Activated T-helper 1 cell treated with anti-CD3 and anti-CD28 coated beads, Interleukin-2, amount 50 U/mL, for 16 hours (primary cell): ENCODE measurements at places on chromosomes 12 and 14.

- no peak for DNase-seq
Observed at GRCh38 chr12:132285991-132286681, 43.3 kb downstream of the GALNT9 start.

DNA sequence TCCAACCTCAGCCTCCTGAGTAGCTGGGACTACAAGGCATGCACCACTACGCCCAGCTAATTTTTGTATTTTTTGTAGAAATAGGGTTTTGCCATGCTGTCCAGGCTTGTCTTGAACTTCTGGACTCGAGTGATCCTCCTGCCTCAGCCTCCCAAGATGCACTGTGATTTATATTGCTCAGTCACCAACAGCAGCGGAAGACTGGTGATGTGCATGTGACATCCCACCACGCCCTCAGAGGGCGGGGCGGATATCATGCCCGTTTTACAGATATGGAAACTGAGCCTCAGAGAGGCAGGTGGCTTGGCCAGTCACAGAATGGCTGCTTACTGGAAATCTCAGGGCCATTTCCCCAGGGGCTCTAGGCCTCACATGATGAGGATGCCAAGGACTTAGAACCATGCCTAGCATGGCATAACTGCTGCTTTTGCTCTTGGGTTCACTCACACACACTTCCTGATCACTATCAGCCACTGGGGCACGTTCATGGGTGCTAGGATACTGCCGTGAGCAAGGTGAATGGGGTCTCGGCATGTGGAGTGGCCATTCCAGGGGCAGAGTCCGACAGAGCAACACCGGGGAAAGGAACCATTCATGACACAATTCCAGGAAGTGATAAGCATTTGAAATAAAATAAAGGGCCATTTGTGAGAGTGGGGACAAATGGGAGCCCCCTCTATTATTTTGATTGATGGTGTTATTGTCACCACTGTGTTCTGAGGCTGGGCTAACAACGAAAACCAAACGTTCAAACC lies 31.9 kb downstream of the RBM19 start:
- no peak for DNase-seq

GRCh38 chr12:128012110-128012509 lies 254.9 kb upstream of the TMEM132C start:
- DNase-seq: no peak

GRCh38 chr12:111084158-111084557 lies 163.8 kb upstream of the MYL2 start:
- no peak for DNase-seq

DNA sequence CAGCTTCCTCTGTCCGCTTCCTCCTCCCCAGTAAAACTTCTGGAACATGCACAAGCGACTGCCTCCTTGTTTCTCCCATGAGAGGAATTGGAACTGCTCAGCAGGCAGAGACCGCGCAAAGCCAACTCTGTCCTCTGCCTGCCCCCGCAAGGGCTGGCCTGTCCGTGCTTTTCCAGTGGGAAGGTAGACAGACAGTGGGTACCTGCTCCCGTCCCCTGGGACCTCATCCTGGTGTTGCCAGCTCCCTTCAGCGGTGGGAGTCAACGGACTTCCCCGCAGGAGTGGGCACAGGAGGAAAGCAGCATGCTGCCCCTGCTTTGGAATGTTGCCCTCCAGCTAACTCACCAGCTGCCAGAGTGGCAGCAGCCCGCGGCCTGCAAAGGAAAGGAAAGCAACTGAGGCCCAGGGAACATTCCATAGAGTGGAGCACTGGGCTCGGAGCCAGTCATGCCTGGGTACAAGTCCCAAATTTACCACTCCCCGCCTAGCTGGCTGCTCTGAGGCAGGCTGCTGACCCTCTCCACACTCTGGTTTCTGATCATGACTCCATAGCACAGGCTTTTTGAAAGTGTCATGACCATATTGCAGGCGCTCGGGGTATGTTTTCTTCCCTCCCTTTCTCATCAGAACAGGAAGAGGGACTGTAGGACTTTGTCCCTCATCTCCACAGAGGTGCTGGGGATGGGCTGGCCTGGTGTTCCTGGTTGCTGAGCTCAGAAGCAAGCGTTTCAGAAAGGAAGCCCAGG lies 89.2 kb upstream of the CLMN start:
- DNase-seq: no peak

DNA sequence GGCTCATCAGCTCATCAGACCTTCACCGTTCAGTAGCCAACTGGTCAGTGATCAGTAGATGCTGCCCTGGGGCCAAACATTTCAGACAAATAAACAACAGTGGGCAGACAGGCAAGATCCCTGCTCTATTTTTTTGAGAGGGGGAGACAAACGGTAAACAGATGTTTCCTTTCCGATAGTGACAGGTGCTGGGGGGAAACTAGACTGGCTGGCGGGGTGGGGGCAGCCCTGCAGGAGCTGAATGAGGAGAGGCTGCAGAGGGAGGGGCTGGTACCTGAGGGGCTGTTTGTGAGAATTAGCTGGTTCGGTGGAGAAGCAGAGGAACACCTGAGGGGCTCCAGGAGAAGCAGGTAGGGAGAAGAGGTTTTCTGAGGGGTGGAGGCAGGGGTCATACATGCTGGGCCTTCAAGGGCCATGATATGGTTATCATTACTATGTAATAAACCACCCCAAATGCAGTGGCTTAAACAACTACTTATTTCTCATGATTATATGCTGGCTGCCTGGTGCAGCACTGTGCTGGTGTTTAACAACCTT lies 8.2 kb upstream of the GOLGA3 start:
- DNase-seq: no peak

- no peak for DNase-seq
Observed at GRCh38 chr12:121693155-121693687, 19.3 kb upstream of the TMEM120B start.

- no peak for DNase-seq
Observed at GRCh38 chr12:41514907-41515306, 326.8 kb downstream of the PDZRN4 start.

- DNase-seq: peak; percentile 61
Observed at GRCh38 chr14:96741151-96741977, 55.8 kb upstream of the VRK1 start.

- no peak for DNase-seq
Observed at GRCh38 chr14:29463727-29464395, 463.8 kb downstream of the PRKD1 start.

GRCh38 chr12:59113831-59114615 lies 193.7 kb upstream of the LRIG3 start:
- DNase-seq: no peak

- DNase-seq: no peak
Observed at GRCh38 chr12:54987611-54988231, 3.2 kb upstream of the TESPA1 start.

DNA sequence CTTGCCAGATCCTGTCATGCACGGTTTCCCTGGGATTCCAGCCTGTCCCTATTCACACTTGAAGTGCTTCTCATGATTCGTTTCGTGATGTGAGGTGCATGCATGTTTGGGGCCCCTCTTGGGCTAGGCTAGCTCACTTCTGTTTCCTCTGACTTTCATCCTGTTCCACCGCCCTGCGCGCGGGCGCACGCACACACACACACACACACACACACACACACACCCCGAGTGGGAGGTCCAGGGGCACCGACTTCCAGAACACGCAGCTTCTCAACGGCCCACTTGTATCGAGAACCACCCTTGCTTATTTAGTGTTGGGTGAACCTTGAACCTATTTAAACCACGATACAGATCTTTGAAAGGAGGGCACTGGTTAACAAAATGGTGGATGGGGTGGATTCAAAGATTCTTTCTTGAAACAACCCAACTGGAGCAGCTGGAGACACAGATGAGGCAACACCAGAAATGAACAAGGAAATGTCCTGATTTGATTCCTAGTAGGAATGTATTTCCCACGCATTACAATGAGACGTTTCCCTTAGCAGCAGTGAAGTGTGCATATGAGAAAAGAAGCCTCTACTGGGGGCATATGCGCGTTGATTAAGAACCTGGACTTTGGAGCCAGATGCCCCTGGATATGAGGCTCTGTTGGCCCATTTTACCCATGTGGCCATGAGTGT lies 16.3 kb downstream of the ELK3 start:
- DNase-seq: no peak

GRCh38 chr14:103528587-103529382 lies at the start of gene TRMT61A:
TRMT61A (plus strand) TSS chr14:103529196; CDS start chr14:103529979, 783 bp downstream.
- DNase-seq: peak; percentile 66

DNA sequence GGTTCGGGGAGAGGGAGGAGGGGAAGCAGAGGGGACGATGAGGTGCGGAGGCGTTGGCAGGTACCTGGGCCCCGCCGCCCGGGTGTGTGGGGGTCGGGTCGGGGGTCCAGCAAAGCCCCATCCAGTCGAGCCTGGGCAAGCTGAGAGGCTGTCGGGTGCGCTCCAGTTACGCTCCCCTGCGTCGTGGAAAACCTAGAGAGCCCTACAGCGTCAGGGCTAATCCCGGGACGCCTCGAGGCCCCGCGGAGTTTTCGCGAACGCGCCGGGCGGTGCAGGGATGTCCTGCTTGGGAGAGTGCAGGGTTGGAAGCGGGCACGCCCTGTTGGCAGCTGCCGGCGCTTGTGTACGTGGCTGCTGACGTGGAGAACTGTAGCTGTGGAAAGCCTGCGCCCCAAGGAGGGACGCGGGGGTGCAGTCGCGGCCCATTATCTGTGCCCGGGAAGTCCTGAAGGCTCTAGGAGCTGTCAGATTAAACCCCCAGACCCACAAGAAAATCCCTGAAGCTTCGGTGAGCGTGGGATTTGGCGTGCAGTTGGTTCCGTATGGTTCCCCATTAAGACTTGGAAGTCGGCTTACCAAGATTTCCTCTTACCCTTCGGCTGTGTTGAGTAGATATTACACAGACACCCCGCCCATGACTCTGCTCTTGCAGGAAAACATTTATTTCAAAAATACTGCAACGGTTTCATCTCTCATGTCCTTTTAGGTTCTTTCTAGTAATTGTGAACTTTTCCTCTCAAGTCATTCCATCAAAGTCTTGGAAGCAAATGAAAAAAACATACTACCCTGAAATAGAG lies 11.3 kb upstream of the SLC38A2 start:
- peak; percentile 62 for DNase-seq

DNA sequence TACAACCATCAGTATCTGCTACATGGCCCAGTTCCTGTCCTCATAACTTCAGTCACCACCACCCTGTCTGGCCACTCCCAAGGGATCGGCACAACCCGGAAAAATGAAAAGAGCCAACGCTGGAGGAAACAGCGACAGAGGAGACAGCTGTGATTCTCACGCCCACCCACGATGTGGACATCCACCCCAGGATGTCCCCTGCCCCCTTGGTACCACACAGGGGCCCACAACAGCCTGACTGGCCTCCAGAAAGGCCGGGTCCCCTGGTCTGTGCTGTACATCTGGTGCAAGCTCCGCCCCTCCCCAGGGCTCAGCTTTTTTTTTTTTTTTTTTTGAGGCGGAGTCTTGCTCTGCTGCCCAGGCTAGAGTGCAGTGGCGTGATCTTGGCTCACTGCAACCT lies 12.5 kb downstream of the RPS6KL1 start:
- no peak for DNase-seq

- no peak for DNase-seq
Observed at GRCh38 chr12:45654002-45654665, 75.4 kb upstream of the ARID2 start.

- no peak for DNase-seq
Observed at GRCh38 chr12:32989705-32990104, 93.1 kb upstream of the PKP2 start.

GRCh38 chr12:77847680-77848431 lies 17.2 kb downstream of the NAV3 start:
- DNase-seq: no peak

- DNase-seq: peak; percentile 14
Observed at GRCh38 chr14:53151523-53152183, 1.5 kb downstream of the DDHD1 start.

DNA sequence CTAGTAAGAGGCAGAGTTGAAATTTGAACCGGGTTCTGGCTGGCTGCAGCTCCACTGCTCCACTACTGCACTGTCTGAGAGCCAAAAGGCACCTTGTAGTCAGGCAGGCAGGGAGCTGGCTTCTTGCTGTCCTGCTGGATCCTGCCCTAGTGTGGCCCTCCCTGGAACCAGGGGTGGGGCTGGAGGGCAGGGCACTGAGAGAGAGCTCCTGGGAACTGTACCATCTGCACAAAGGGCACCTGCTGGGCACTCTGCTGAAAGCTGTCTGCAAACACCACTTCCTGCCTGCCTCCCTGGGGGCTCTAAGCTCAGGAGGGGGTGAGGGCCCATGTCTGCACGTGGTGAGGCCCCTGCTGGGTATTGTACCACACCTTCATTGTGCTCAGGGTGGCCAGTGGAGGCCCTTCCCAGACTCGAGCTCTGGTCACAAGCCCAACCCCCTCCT lies 19.0 kb upstream of the TCL1B start:
- DNase-seq: no peak

DNA sequence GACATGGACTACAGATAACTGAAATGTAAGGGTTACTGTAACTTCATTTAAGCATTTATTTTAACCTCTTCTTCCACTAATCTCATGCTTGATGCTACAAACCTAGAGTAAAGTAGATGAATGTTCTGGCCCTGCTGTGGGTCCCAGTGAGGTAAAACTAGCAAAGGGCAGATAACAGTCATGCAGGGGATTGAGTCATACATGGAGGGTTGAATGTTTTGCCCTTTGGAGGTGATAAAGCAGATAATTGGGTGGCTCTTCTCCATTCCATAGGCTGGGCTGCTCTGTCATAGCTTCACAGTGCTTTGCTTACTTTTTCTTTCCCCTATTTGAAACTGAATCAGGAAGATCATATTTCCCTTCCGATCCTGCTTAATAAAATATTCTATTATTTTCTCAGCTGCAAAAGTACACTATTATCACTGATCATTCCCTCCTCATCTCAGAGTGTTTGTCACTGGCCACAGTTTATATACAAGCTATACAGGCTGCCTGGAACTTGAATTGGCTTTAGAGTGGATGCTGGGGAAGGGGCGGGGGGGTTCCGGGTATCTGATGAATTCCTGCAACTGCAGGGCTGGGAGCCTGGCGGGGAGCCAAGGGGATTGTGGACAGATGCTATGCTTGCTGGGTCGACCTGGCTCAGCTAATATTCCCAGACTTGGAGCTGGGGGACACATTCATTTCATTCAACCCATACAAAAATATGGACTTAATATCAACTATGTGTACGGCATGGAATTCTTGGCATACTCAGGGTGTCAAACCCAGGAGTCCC lies 235.1 kb downstream of the NRXN3 start:
- DNase-seq: no peak

- no peak for DNase-seq
Observed at GRCh38 chr12:67354322-67354721, 85.2 kb downstream of the CAND1 start.

- DNase-seq: no peak
Observed at GRCh38 chr14:93714605-93715004, 73.7 kb downstream of the PRIMA1 start.

DNA sequence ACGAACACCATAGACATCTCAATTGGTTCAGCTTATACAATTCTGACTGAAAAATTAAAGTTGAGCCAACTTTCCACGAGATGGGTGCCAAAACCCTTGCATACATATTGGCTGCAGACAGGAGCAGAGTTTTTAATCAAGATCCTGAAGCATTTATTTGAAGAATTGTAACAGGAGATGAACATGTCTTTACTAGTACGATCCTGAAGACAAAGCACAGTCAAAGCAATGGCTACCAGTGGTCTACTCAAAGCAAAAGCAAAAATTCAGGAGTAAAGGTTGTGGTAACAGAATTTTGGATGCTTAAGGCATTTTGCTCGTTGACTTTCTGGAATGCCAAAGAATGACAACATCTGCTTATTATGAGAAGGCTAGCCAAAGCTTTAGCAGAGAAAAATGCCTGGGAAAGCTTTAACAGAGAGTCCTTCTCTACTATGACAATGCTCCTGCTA lies 20.7 kb downstream of the ZDHHC17 start:
- DNase-seq: no peak

- no peak for DNase-seq
Observed at GRCh38 chr12:127507341-127507740, 759.6 kb upstream of the TMEM132C start.

GRCh38 chr14:22822571-22823098 lies 7.1 kb upstream of the MRPL52 start:
- DNase-seq: peak; percentile 44
